ENCODE measurements at places on chromosomes 12 and 14. TPM values are rescaled to one million over a fixed set of nuclear protein-coding genes. Genes with fewer than 3 reads are reported as not detected.

DNA sequence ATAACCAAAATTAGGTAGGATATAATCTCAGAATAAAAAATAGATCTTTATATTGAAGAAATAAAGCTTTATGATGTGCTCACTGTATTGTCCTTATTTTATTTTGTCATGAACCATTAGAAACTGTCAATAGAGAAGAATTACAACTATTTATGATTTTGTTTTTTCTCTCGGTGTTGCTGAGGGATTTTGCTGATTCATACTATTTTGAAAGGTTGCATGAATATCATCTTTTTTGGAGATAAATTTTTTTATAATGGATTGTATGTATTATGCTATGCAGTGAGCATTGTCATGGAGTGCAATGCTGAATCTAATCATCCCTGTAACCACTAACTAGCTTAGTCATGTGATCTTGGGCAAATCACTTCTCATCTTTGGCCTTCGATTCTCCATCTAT lies 15.0 kb downstream of the SLC39A9 start:
- no peaks in the 10 kb centered on the region for H3K4me1 ChIP-seq
- H3K4me3 ChIP-seq, result no peak overlapping the region
- peaks cover 9% of the 10 kb centered on the region for H3K36me3 ChIP-seq
- no peak for DNase-seq
- no peak overlapping the region for H3K27ac ChIP-seq
- no peaks in the 10 kb centered on the region for H3K27me3 ChIP-seq

- H3K36me3 ChIP-seq, result no peaks in the 10 kb centered on the region
- H3K4me1 ChIP-seq, result peaks cover 53% of the 10 kb centered on the region
- no peaks in the 10 kb centered on the region for H3K27me3 ChIP-seq
- H3K4me3 ChIP-seq, result peak overlapping the region; percentile 96
These were observed 11.2 kb downstream of the MAP4K5 start for GRCh38 chr14:50520947-50521815.

BBS10 gene
- 3.8 TPM for total RNA-seq

GDF3 gene
- total RNA-seq, result not detected

GRCh38 chr12:93056971-93057535 lies 128.0 kb upstream of the EEA1 start:
- H3K4me3 ChIP-seq, result no peak overlapping the region
- H3K27ac ChIP-seq, result no peak overlapping the region
- H3K27me3 ChIP-seq, result peaks cover 56% of the 10 kb centered on the region
- no peaks in the 10 kb centered on the region for H3K36me3 ChIP-seq

DNA sequence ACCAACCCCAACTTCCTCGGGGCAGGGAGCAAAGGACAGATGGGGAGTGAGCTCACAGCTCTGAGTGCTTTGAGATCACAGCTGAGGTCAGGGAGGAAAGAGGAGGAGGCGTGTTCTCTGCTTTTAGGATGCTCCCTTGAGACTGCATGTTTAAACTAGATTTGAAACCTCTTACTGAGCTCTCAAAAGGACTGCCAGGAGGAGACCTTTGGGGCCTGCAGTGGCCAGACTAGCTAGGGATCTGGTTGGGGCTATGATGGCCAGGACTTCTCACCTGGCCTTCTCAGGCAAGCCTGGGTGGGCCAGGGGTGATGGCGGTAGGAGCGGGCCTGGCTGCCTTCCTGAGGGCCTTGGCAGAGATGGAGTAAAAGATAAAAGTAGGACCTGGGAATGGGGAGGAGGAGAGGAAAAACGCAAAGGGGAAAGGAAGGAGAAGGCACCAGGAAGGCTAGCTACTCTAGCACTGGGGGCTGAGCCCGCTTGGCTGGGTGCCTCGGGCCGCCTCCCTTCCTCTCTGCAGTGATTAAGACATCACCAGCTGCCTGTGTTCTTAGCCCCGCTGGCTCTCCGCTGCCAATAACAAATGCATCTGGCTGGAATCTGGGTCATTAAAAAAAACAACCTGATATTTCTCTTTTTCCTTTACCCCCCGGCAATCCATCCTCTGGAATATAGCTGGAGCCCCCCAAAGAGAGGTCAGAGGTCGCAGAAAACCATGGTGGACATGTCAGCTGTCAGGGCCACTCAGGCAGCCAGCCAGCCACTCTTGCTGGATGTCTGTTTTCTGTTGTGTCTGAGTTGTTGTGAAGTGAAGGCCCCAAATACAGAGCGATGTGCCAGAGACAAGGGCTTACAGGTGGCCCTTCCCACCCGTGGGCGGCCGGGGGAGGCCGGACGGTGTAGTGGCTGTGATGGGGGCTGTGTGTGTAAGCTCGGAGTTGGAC lies 141.3 kb downstream of the TSPAN9 start:
- H3K4me3 ChIP-seq, result no peak overlapping the region
- DNase-seq, result no peak
- no peaks in the 10 kb centered on the region for H3K27me3 ChIP-seq
- H3K4me1 ChIP-seq, result no peaks in the 10 kb centered on the region
- no peak overlapping the region for H3K27ac ChIP-seq

OR6C2 gene
- total RNA-seq, result not detected

ALKBH2 gene
- 29.5 TPM for total RNA-seq

- H3K4me1 ChIP-seq, result peaks cover 4% of the 10 kb centered on the region
- no peak for DNase-seq
- H3K36me3 ChIP-seq, result no peaks in the 10 kb centered on the region
- H3K4me3 ChIP-seq, result no peak overlapping the region
- H3K27ac ChIP-seq, result no peak overlapping the region
These were observed 18.9 kb downstream of the MEG3 start for GRCh38 chr14:100844846-100845245.

DNA sequence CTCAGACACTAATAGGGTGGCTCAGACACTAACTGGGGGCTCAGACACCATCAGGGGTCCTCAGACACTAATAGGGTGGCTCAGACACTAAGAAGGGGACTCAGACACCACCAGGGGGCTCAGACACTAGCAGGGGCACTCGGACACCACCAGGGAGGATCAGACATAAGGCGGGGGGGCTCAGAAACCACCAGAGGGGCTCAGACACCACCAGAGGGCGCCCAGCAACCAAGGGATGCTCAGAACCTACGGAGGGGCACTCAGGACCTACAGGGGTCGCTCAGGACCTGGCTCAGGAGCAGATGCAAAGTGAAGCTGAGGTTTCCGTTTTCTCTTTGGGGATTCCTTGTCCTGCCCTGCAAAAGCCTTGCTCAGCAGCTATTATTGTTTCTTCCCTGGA lies 448.5 kb downstream of the TMEM121 start:
- H3K4me1 ChIP-seq, result peaks cover 6% of the 10 kb centered on the region
- no peak overlapping the region for H3K4me3 ChIP-seq
- no peaks in the 10 kb centered on the region for H3K36me3 ChIP-seq
- DNase-seq, result peak; percentile 83
- no peak overlapping the region for H3K27ac ChIP-seq
- H3K27me3 ChIP-seq, result peaks cover 8% of the 10 kb centered on the region

DNA sequence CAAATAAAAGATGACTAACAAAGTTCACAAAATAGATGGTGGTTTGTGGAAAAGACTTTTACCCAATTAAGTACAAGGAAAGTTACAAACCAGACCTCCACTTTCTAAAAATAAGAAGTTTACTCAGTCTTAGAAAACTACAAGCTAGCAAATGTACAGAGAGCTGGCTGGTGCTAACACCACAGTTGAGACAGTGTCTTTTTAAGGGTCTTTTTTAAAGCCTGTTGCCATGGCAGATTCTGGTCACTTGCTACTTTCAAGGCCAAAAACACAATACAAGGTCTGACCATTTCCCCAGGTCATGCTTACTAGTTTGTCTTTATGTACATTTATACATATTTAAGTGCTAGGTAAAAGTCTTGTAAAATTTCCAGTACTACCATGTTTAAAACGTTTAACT lies 2.4 kb downstream of the BTG1 start:
- H3K36me3 ChIP-seq, result peaks cover 32% of the 10 kb centered on the region
- H3K27ac ChIP-seq, result peak overlapping the region; percentile 92
- no peaks in the 10 kb centered on the region for H3K27me3 ChIP-seq

DNA sequence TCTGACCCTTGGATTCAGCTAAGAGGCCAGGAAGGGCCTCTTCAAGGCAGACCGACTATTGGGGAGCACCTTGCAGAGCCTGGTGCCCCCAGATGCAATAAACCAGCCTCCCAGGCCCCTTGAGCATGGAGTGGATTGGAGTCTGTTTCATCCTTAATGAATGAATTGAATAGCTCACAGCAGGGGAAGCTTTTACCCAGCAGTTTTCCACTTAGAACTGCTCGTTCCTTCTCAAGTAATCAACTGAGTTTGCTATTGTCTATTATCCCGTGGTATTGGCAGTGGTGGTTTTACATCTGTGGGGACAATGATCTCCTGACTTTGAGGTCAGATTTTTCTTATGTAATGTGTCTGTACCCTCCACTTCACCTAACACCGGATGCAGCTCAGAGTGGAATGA lies 197.6 kb downstream of the AACS start:
- H3K27me3 ChIP-seq, result peaks cover 6% of the 10 kb centered on the region
- H3K27ac ChIP-seq, result no peak overlapping the region
- DNase-seq, result no peak
- no peaks in the 10 kb centered on the region for H3K4me1 ChIP-seq

FOXG1 gene
- not detected for total RNA-seq

B3GNT4 gene
- total RNA-seq, result 1.1 TPM

- H3K4me1 ChIP-seq, result peaks cover 3% of the 10 kb centered on the region
- no peak overlapping the region for H3K4me3 ChIP-seq
- no peaks in the 10 kb centered on the region for H3K27me3 ChIP-seq
- no peak for DNase-seq
- H3K36me3 ChIP-seq, result no peaks in the 10 kb centered on the region
These were observed 5.9 kb downstream of the TOMM20L start for GRCh38 chr14:58401587-58401986.

DNA sequence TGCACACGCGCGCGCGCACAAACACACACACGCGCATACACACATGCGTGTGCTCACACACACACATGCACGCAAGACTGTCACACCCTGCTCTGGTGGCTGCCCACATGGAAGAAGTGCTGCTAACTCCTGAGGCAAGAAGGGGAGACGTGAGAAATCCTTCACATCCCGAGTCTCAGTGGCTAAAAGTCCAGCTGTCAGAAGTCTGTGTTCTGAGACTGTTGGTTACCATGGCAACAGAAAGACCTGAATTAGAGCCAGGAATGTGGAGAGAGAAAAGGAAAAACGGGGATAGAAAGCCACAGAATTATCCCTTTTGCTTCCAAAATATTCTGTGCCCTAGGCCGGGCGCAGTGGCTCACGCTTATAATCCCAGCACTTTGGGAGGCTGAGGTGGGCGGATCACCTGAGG lies 71.2 kb downstream of the PPFIBP1 start:
- H3K36me3 ChIP-seq, result no peaks in the 10 kb centered on the region
- H3K4me3 ChIP-seq, result no peak overlapping the region
- no peak for DNase-seq
- no peak overlapping the region for H3K27ac ChIP-seq
- peaks cover 10% of the 10 kb centered on the region for H3K4me1 ChIP-seq

- H3K36me3 ChIP-seq, result no peaks in the 10 kb centered on the region
- no peak overlapping the region for H3K4me3 ChIP-seq
These were observed 134.9 kb downstream of the SLC5A8 start for GRCh38 chr12:101074940-101075680.

DNA sequence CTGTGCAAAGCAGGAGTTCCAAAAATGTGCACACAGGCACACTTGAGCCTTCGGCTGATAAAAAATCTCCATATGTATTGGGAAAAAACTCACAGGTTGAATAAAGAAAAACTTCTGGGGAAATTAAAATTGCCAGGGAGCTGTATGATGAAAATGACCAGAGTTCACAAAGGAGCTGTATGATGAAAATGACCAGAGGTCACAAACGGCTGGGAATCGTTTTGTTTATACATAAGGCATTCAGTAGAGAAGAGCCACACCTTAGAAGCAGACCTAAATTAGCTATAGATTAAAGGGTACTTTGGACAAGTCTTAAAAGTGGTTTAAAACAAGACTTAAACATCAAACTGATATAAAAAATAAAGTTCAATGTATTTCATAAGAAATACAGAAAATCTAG lies 251.7 kb upstream of the TMEM132C start:
- H3K4me1 ChIP-seq, result no peaks in the 10 kb centered on the region
- no peak for DNase-seq
- H3K27me3 ChIP-seq, result no peaks in the 10 kb centered on the region
- no peak overlapping the region for H3K27ac ChIP-seq

DNA sequence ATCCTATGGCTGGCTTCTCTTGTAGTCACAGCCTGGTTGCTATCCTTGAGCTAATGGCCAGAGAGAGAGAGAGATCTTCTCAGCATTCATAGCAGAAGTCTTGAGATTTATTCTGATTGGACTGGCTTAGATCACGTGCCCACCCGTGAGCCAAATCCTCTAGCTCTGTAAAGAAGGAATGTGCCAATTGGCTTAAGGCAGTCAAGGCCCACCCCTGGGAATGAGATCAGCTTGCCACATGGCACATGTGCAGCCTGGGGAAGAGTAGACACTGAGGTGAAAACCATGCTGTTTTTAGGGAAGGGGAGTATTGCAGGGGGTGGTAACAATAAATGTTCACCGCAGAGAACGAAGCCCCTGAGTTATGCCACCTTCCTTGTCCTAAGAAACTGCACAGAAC lies 36.3 kb downstream of the PLEKHG7 start:
- H3K36me3 ChIP-seq, result no peaks in the 10 kb centered on the region
- DNase-seq, result no peak
- no peak overlapping the region for H3K27ac ChIP-seq
- peaks cover 17% of the 10 kb centered on the region for H3K4me1 ChIP-seq

- peaks cover 12% of the 10 kb centered on the region for H3K27me3 ChIP-seq
- DNase-seq, result peak; percentile 23
- no peaks in the 10 kb centered on the region for H3K36me3 ChIP-seq
- peak overlapping the region; percentile 95 for H3K27ac ChIP-seq
- H3K4me1 ChIP-seq, result peaks cover 86% of the 10 kb centered on the region
- peak overlapping the region; percentile 33 for H3K4me3 ChIP-seq
These were observed 3.6 kb upstream of the NINJ2 start for GRCh38 chr12:666766-667308.

DNA sequence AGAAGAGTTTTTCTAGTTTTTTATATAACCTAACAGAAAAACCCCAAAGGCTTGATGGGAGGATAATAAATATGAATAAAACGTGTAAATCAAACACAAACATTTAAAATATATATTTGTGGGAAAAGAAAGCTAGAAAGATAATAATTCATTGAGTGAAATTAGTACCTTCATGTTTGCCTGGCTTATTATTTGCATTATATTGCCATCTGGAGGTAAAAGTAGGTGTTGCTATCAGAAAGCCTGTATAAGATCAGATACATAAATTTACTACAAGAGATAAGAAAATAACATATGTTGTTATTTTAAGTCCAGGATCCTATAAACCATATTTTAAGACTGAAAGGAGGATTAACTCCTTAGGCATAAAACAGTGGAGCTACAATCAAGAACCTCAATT lies 77.7 kb downstream of the NTS start:
- H3K4me1 ChIP-seq, result no peaks in the 10 kb centered on the region
- H3K36me3 ChIP-seq, result no peaks in the 10 kb centered on the region
- DNase-seq, result no peak
- no peak overlapping the region for H3K4me3 ChIP-seq
- H3K27ac ChIP-seq, result no peak overlapping the region

GRCh38 chr14:50523271-50524041 lies 8.9 kb downstream of the MAP4K5 start:
- peak overlapping the region; percentile 82 for H3K27ac ChIP-seq
- no peaks in the 10 kb centered on the region for H3K27me3 ChIP-seq
- no peak for DNase-seq
- H3K4me3 ChIP-seq, result peak overlapping the region; percentile 84
- peaks cover 65% of the 10 kb centered on the region for H3K4me1 ChIP-seq
